Lower lobe of right lung (tissue), 2 donors: ENCODE measurements at places on chromosomes 3 and 15.

GRCh38 chr15:29542994-29543393, 273.4 kb upstream of the NSMCE3 start:
- DNase-seq: no peak

- no peak for DNase-seq
Measured at GRCh38 chr3:61771976-61772375, 210.6 kb downstream of the PTPRG start.

DNA sequence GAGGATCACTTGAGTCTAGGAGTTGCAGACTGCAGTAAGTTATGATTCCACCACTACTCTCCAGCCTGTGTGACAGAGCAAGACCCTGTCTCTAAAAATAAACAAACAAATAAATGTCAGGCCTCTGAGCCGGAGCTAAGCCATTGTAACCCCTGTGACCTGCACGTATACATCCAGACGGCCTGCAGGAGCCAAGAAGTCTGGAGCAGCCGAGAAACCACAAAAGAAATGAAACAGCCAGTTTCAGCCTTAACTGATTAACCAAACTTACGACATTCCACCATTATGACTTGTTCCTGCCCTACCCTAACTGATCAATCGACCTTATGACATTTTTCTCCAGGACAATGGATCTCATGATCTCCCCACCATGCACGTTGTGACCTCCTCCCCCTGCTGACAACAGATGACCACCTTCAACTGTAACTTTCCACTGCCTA, 32.5 kb upstream of the ZKSCAN7 start:
- no peak for DNase-seq

DNA sequence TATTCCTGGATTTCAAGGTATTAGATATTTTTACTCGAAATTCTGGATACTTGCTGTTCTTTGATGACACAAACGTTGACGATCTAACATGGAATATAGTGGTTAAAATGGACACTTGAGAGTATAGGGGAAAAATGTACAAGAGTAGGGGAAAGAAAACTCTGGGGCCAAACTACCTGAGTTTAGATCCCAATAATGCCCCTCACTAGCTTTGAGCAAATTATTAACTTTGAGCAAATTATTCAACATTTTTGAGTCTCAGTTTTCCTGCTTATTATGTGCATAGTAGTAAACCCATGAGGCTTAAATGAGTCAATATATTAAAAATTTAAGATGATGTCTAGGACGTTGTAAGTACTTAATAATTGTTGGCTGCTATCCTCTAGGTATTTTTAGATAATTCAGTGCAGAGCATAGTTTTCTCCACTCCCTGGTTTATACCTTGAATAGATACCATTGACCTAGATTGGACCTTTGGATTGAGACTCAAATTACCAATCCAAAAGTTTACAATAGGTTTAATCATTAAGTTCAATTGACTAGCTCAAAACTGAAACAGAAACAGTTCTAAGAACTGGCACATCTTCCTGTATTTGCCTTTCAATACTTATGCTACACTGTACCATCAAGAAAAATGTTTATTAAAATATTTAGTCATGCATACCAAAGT, 4.5 kb downstream of the ADGRG7 start:
- DNase-seq: no peak

GRCh38 chr3:40885430-40885829, 313.9 kb upstream of the CTNNB1 start:
- no peak for DNase-seq

- no peak for DNase-seq
Measured at GRCh38 chr3:108030960-108031359, 59.9 kb downstream of the CD47 start.
